ENCODE measurements at places on chromosomes 2 and 18. TPM values are rescaled to one million over a fixed set of nuclear protein-coding genes. Genes with fewer than 3 reads are reported as not detected.

Gene FAM237A
- not detected for total RNA-seq

Gene RBM43
- total RNA-seq = 1.0 TPM

Gene CHST10
- 3.1 TPM for total RNA-seq

Gene REG3A
- not detected for total RNA-seq

Gene ITGB6
- 7.5 TPM for total RNA-seq

Gene DPP10
- total RNA-seq = not detected

Gene ALPI
- not detected for total RNA-seq

Gene MROH2A
- total RNA-seq = not detected

Gene CDH2
- 2.1 TPM for total RNA-seq

Gene EN1
- total RNA-seq = 1.1 TPM

Gene ALK
- 0.08 TPM for total RNA-seq

Gene KCNG2
- total RNA-seq = not detected

Gene SCN1A
- not detected for total RNA-seq

Gene SRD5A2
- total RNA-seq = 0.10 TPM

Gene GPR55
- not detected for total RNA-seq

Gene ZAP70
- 0.94 TPM for total RNA-seq

Gene MARS2
- total RNA-seq = 5.9 TPM

Gene GULP1
- total RNA-seq = 9.3 TPM

Gene TSPYL6
- not detected for total RNA-seq

Gene HOXD13
- total RNA-seq = not detected

Gene ACTG2
- total RNA-seq = 2.9 TPM

Gene HOXD1
- total RNA-seq = not detected

Gene SULT1C4
- 1.0 TPM for total RNA-seq

Gene C2orf78
- not detected for total RNA-seq

Gene ATG16L1
- 14.3 TPM for total RNA-seq

Gene SCYGR4
- total RNA-seq = not detected

Gene SERPINB3
- total RNA-seq = not detected

Gene PDE1A
- total RNA-seq = 1.8 TPM

Gene FABP1
- not detected for total RNA-seq

Gene CCDC141
- 14.9 TPM for total RNA-seq

Gene CD207
- total RNA-seq = 0.49 TPM

Gene TEKT4
- total RNA-seq = 0.17 TPM

Gene ZSWIM2
- not detected for total RNA-seq

Gene GCG
- total RNA-seq = not detected

Gene CERKL
- total RNA-seq = not detected

Gene SIGLEC15
- total RNA-seq = not detected

Gene PRKAG3
- total RNA-seq = 187 TPM

Gene CNDP2
- 41.4 TPM for total RNA-seq

Gene SGPP2
- 0.19 TPM for total RNA-seq

Gene ADGRF3
- total RNA-seq = not detected

Gene RAB27B
- total RNA-seq = 0.06 TPM

Gene RFX8
- not detected for total RNA-seq

Gene DNAH7
- total RNA-seq = not detected

Gene REG1B
- total RNA-seq = 0.38 TPM

Gene CHN1
- total RNA-seq = 3.3 TPM

Gene ASB18
- 2.1 TPM for total RNA-seq

Gene B4GALT6
- 13.3 TPM for total RNA-seq

Gene TUBA3E
- not detected for total RNA-seq
